ENCODE measurements at places on chromosomes 2 and 18. TPM values are rescaled to one million over a fixed set of nuclear protein-coding genes. Genes with fewer than 3 reads are reported as not detected.

LIPG gene
- total RNA-seq, result 150 TPM

DNA sequence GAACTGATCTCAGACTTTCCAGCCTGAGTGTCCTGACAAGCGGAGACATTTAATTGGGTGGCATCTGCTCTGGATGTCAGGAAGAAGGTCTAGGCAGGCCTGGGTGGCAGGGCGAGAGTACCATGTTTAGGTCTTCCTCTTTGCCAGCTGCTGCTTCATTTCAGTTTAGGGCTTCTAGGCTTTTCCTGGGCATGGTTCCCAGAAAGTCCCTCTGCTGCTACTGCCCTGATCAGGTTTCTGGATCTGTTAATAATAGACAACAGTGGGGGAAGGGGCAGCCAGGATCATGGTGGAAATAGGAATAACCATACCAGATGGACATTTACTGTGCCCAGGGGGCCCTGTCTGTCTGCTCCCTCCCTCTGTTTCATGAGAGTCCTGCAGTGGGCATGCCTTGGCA is 2.3 kb upstream of the PLCD4 start:
- H3K4me3 ChIP-seq, result no peak overlapping the region
- H3K27me3 ChIP-seq, result no peaks in the 10 kb centered on the region
- DNase-seq, result no peak
- no peaks in the 10 kb centered on the region for H3K36me3 ChIP-seq

DNA sequence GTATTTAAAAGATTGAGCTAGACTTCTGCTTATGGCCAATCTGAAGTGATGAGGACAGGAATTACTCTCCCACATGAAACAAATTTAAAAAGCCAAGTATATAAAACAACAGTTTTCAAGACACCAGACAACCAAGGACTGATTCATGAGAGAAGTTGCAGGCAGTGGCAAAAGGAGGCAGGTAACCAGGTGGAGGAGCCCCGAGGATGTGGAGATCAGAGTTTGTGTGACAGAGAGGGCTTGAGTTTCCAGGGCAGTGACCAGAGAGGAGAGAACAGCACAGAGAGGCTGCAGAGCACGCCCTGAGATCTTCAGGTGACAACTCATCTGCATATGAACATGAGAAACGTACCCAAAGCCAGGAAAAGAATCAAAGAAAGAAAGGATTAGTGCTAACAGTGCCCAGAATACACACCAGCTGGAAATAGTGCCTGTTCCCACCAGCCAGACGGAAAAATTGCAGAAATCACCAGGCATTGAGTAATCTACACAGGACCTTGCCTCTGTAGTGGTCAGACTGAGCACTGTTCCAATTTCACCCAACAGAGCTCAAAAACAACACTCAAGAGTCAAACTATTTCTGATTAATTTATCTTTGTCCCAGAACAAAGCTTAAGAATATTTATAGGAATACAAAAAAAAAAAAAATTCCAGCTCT is 173.1 kb downstream of the SEPTIN10 start:
- H3K36me3 ChIP-seq, result no peaks in the 10 kb centered on the region
- no peaks in the 10 kb centered on the region for H3K27me3 ChIP-seq
- no peak overlapping the region for H3K27ac ChIP-seq

FABP1 gene
- total RNA-seq, result 975 TPM

DNA sequence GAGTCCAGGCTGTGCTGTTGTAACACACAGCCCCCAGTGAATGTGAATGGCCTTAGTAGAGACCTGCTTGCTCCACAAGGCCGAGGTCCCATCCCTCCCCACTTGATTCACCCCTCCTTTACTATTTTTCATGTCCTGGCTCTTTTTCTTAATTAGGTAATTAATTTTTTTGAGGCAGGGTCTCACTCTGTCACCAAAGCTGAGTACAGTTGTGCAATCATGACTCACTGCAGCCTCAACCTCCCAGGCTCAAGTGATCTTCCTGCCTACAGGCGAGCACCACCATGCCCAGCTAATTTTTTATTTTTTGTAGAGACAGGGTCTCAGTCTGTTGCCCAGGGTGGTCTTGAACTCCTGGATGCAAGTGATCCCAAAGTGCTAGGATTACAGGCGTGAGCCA is 19.3 kb downstream of the FBLN7 start:
- no peak for DNase-seq
- no peaks in the 10 kb centered on the region for H3K4me1 ChIP-seq
- H3K27me3 ChIP-seq, result no peaks in the 10 kb centered on the region
- no peak overlapping the region for H3K27ac ChIP-seq

GRCh38 chr2:29314816-29315571 is 199.8 kb downstream of the CLIP4 start:
- no peaks in the 10 kb centered on the region for H3K4me1 ChIP-seq
- H3K36me3 ChIP-seq, result no peaks in the 10 kb centered on the region
- no peak overlapping the region for H3K27ac ChIP-seq
- DNase-seq, result no peak

DNA sequence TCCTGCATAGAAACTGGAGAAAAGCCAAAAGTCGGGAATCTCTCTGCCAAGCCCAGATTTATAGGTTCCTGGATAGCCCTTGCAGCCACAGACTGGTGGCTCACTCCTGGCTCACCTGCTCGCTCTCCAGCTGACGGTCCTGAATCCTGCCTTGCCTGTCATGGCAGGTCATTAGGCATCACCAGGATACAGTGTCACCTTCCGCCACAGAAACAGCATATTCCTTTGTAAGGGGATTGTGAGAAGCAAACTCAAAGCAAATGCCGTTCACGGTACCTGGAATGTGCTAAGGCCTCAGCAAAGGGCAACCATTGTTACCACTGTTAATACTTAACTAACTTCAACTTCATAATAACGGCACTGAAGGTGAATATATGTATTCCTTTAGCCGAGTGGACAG is 57.1 kb upstream of the GPR45 start:
- no peaks in the 10 kb centered on the region for H3K36me3 ChIP-seq
- no peak overlapping the region for H3K4me3 ChIP-seq
- no peaks in the 10 kb centered on the region for H3K4me1 ChIP-seq
- H3K27me3 ChIP-seq, result no peaks in the 10 kb centered on the region
- no peak for DNase-seq

TLX2 gene
- not detected for total RNA-seq

GRCh38 chr2:101815739-101816391 is 118.4 kb downstream of the MAP4K4 start:
- H3K36me3 ChIP-seq, result peaks cover 1% of the 10 kb centered on the region
- no peak overlapping the region for H3K4me3 ChIP-seq

- H3K4me3 ChIP-seq, result no peak overlapping the region
- no peaks in the 10 kb centered on the region for H3K36me3 ChIP-seq
- no peak for DNase-seq
- H3K27ac ChIP-seq, result no peak overlapping the region
These were observed 30.4 kb downstream of the TOGARAM2 start for GRCh38 chr2:29011418-29012060.

- H3K27me3 ChIP-seq, result no peaks in the 10 kb centered on the region
- no peak overlapping the region for H3K4me3 ChIP-seq
- DNase-seq, result no peak
- H3K4me1 ChIP-seq, result peaks cover 29% of the 10 kb centered on the region
- no peaks in the 10 kb centered on the region for H3K36me3 ChIP-seq
These were observed 36.0 kb upstream of the STAT1 start for GRCh38 chr2:191049728-191050639.

DNA sequence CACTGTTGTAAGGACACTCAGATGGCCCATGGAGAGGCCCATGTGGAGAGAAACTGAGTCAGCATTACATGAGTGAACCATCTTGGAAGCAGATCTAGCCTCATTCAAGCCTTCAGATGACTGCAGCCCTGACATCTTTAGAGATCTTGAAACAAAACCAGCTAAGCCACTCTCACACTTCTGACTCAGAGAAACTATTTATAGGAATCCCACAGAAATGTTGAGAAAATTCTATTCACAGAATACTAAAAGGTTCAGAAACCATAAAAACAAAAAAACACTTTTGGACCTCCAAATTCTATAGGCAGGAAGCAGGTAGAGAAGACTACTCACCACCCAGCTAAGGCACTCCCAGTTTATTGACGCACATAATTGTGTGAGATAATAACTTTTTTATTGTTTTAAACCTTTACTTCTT is 8.7 kb downstream of the TMEM169 start:
- H3K4me3 ChIP-seq, result no peak overlapping the region
- H3K27ac ChIP-seq, result no peak overlapping the region
- no peak for DNase-seq
- no peaks in the 10 kb centered on the region for H3K27me3 ChIP-seq
- H3K4me1 ChIP-seq, result peaks cover 10% of the 10 kb centered on the region

SLC11A1 gene
- 1.4 TPM for total RNA-seq

DNA sequence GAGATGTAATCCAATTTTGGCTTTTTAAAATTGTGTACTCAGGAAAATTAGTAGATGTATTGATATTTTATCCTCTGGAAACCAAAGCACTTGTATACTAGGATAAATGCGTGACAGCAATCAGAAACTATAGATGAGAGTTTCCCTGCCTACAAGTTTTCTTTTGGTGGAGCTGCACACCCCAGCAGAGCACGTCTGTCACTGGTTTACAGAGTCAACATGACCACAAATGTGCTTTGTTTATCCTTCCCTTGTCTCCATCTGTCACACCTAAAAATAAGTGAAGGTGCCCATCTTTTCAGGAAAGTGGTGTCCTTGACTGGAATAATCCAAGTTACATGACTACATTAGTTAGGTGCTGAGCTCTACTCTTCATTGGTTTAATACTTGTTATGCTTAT is 210.4 kb upstream of the DSEL start:
- DNase-seq, result no peak
- H3K4me3 ChIP-seq, result no peak overlapping the region
- no peaks in the 10 kb centered on the region for H3K27me3 ChIP-seq
- no peaks in the 10 kb centered on the region for H3K4me1 ChIP-seq
- H3K27ac ChIP-seq, result no peak overlapping the region

All from liver (tissue), 10 donors.